ENCODE measurements at places on chromosomes 1 and 21. TPM values are rescaled to one million over a fixed set of nuclear protein-coding genes. Genes with fewer than 3 reads are reported as not detected.

GRCh38 chr21:29697555-29698193 is 242.1 kb downstream of the GRIK1 start:
- DNase-seq = no peak

DNA sequence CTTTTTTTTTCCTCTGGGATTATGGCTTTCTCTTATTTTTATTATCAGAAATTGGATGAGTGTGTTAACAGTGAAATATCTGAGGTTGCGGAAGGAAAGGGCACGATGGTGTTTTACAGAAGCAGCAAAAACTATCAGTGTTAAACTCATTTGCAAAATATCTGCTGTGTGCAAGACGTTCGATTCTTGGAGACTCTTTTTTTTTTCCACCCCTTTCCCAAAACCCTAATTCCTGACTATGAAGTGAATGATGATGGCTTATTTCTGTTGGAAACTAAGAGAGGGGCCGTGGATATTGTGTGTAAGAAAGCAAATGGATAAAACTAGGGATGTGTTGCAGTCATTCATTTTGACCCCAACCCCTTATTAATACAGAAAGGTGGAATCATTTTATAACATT is 677 bp downstream of the NCAM2 start:
- DNase-seq = no peak

DNA sequence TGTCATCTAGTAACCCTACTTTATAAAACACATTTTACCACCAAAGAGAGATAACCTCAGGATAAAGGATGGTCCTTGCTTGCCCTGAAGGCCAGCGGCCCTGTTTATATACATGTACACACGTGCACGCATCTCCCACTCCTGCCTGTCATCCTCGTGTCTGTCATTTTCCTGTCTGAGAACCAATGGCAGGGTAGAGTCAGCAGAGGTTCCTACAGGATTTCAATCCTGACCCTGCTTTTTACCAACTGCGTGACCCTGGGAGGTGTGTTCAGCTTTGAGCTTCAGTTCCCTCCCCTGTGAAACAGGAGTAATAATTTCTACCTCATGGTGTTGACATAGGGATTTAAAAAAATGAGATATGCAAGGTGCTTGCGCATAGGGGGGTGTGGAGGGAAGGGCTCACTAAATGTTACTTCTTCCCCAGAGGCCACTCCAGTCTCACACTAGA is 12.3 kb upstream of the RASSF5 start:
- no peak for DNase-seq

DNA sequence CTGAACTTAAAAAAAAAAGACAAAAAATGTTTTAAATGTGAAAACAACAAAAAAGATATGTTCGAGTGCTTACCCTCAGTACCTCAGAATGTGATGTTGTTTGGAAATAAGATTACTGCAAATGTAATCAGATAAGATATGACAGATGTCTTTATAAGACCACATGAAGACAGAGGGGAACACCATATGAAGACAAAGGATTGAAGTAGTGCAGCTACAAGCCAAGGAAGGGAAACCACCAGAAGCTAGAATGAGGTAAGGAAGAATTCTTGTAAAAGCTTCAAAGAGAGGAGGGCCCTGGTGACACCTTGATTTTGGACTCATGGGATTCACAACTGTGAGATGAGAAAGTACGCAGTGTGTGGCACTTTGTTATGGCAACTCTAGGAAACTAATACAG is 15.4 kb downstream of the ASB17 start:
- no peak for DNase-seq

The SMIM1 gene
- polyA plus RNA-seq = 5.3 TPM
